ENCODE measurements at places on chromosomes 13 and 19. TPM values are rescaled to one million over a fixed set of nuclear protein-coding genes. Genes with fewer than 3 reads are reported as not detected.

Gene NLRP5
- total RNA-seq, result 0.07 TPM

Gene HSH2D
- 0.10 TPM for total RNA-seq

Gene TMEM86B
- 3.8 TPM for total RNA-seq

Gene RFPL4A
- 0.77 TPM for total RNA-seq

Gene TEKTIP1
- not detected for total RNA-seq

Gene COG6
- 8.7 TPM for total RNA-seq

Gene PLPP2
- 101 TPM for total RNA-seq

Gene KANK3
- total RNA-seq, result 7.2 TPM

Gene CCL25
- total RNA-seq, result not detected

Gene EXOC3L2
- total RNA-seq, result 1.6 TPM

Gene NOTCH3
- total RNA-seq, result 23.9 TPM

Gene HNRNPUL1
- total RNA-seq, result 295 TPM

Gene LSM14A
- total RNA-seq, result 302 TPM

Gene CATSPERD
- total RNA-seq, result not detected

Gene SIGLEC9
- 0.07 TPM for total RNA-seq

Gene COMP
- 0.25 TPM for total RNA-seq

Gene ZNF420
- total RNA-seq, result 4.6 TPM

Gene ZNF98
- total RNA-seq, result not detected

Gene KCNJ14
- 1.1 TPM for total RNA-seq

Gene SLC7A9
- 0.52 TPM for total RNA-seq

Gene PSG5
- 0.74 TPM for total RNA-seq

Gene NLRP9
- total RNA-seq, result not detected

Gene DKKL1
- total RNA-seq, result 0.55 TPM

Gene ZNF177
- 0.61 TPM for total RNA-seq

Gene ZNF320
- not detected for total RNA-seq

Gene SIGLECL1
- total RNA-seq, result not detected

Gene LAMP1
- 94.8 TPM for total RNA-seq

Gene USHBP1
- total RNA-seq, result 0.07 TPM

Gene TMEM38A
- 0.94 TPM for total RNA-seq

Gene LILRA1
- not detected for total RNA-seq

Gene NLRP11
- not detected for total RNA-seq

Gene PLIN5
- total RNA-seq, result 0.13 TPM

Gene GJB6
- not detected for total RNA-seq

Gene ZNF85
- total RNA-seq, result not detected

Gene GPR32
- not detected for total RNA-seq

Gene COL4A2
- 170 TPM for total RNA-seq

Measured in A549 treated with dexamethasone at 1 μM for 4 hours (cell line).